ENCODE measurements at places on chromosomes 6 and 20.

DNA sequence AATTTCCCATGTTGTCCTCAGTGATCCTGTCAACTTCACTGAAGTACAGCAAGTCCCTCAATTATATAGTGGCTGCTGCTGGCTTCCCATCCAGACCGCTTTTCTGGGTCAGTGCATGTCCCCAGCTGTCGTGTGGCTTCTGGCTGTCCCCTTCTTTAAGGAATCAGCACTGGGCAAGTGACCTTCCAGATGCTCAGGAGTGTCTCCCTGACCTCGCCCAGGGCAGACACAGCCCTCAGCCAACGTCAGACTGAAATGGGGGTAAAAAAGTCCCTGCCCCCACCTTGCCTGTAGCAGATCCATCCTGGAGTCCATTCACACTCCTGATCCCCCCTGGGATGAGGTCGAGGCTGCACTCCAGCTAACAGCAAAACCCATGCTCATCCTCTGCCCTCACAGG lies 23.7 kb downstream of the OVOL2 start:
- no peak for DNase-seq

GRCh38 chr6:123681957-123682462 lies 45.3 kb upstream of the TRDN start:
- no peak for DNase-seq

GRCh38 chr6:17705778-17706579 lies 746 bp downstream of the NUP153 start:
- DNase-seq, result peak; percentile 71

DNA sequence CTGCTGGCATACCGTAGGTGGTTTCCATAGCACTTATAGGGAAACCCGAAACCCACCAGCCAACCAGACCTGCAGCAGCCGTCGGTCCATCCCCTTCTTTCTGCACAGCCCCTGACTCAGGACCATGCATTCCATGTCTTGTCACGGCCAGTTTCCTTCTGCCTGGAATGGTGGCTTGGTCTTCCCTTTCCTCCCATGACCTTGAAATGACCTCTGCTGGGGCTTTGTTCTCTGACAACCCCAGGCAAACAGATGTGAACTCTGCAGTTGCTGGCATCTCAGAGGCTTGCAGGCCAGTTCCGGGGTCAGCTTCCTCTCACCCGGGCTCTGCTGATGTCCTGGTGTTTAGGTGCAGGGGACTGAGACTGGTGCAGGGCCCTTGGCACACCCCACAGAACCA lies 250.8 kb downstream of the SMOC2 start:
- DNase-seq, result no peak

DNA sequence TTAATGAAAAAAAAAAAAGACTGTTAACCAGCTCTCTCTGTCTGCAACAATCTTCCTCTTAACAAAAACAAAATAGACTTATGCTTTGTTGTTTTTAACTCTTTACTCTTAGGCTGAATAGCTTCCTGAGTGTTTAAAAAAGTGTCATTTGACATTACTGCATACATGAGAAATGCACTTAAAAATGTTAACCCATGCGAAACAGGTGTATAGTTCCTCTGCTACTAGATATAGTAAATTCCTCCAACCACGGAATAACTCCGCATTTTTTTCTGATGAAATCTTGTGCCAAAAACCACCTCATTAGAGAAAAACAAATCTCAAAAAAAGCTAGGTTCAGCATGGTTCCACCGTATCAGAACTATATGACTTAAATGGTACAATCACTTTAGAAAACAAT lies 426.0 kb downstream of the ADGRB3 start:
- DNase-seq, result no peak

All from stimulated activated CD4-positive, alpha-beta T cell treated with anti-CD3 and anti-CD28 coated beads, Interleukin-15, amount 100 ng/mL, for 1 hour (primary cell).